ENCODE measurements at places on chromosomes 11 and 22. TPM values are rescaled to one million over a fixed set of nuclear protein-coding genes. Genes with fewer than 3 reads are reported as not detected.

The BLID gene
- total RNA-seq: not detected

The PGA4 gene
- total RNA-seq: not detected

The SYT12 gene
- 22.3 TPM for total RNA-seq

The CHADL gene
- not detected for total RNA-seq

The CNGA4 gene
- not detected for total RNA-seq

The ISX gene
- total RNA-seq: not detected

The APOL4 gene
- total RNA-seq: not detected

The TYR gene
- total RNA-seq: not detected

The VPREB3 gene
- total RNA-seq: 1.3 TPM

The TUB gene
- total RNA-seq: 6.4 TPM

The POLR2F gene
- 139 TPM for total RNA-seq

The CST6 gene
- not detected for total RNA-seq

The OR2AT4 gene
- total RNA-seq: not detected

The CRACR2B gene
- 5.7 TPM for total RNA-seq

The POU2F3 gene
- total RNA-seq: not detected

The PKDREJ gene
- not detected for total RNA-seq

The RAB38 gene
- 1.0 TPM for total RNA-seq

The CCDC81 gene
- total RNA-seq: 0.20 TPM

Data from A549 treated with Mapracorat at 1 μM for 4 hours (cell line).